Stimulated activated CD8-positive, alpha-beta memory T cell treated with anti-CD3 and anti-CD28 coated beads, Interleukin-4, amount 100 ng/mL, for 4 hours (primary cell): ENCODE measurements at places on chromosomes 11 and 22.

DNA sequence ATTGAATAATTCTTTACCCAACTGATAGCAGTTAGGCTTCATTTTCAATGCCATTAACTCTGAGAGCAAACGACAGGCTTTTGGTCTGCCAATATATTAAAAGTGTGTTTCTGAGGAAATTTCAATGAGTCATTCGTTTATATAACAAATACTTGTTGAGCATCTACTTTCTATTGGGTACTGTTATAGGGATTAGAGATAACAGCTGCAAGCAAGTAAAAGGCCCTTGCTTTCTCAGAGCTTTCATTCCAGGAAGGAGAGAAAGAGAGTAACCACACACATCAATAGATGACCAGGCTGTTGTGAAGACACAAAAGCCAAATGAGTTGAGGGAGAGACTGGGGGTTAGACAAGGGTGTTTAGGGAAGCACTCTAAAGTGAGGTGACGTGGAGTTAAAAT, 35.7 kb downstream of the CD44 start:
- no peak for DNase-seq

DNA sequence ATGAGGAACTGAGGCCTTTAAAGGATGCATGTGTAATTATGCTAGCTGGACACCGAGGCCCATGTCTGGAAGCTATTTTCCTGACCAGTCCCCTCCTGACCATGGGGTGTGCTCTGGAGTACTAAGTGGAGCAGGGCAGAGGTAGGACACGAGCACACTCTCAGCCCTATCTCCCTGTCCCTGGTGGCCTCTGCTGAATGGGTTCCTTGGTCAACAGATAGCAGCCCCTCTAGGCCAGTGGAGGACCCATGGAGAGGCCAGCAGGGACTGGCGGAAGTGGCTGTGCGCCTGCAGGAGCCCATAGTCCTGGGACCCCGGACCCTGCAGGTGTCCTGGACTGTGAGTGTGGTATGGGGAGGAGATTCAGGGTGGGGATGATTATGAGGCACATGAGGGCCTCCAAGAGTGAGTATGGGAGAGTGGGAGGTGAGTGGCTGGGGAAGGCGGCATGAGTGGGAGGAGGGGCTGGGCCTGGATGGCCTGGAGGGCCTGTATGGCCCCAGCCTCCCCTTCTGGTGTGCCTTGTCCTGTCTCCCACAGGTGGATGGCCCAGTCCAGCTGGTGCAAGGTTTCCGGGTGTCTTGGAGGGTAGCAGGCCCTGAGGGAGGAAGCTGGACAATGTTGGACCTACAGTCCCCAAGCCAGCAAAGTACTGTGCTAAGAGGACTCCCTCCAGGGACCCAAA, 9.5 kb downstream of the ROBO3 start:
- no peak for DNase-seq

DNA sequence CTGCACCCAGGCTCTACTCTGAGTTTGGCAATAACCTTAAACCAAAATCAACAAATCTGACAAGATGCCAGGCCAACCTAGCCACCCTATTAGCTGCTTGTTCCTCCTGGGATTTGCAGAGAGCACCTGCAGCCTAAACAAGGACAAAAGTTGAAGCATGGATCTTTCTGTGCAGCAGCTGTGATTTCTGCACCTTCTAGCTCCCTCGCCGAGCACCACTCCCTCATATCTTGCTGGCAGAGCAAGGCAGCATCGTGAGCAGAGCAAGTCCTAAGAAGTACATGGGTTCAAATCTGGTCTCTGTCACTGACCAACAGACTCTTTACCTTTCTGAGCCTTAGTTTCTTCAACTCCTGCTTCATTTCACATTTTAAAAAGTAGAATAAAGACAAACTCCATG, 38.3 kb downstream of the MORC2 start:
- no peak for DNase-seq

- DNase-seq = no peak
Observed at GRCh38 chr22:36425977-36426523, 38.3 kb upstream of the MYH9 start.
